Glutamatergic neuron (in vitro differentiated cells): ENCODE measurements at places on chromosomes 5 and 9.

DNA sequence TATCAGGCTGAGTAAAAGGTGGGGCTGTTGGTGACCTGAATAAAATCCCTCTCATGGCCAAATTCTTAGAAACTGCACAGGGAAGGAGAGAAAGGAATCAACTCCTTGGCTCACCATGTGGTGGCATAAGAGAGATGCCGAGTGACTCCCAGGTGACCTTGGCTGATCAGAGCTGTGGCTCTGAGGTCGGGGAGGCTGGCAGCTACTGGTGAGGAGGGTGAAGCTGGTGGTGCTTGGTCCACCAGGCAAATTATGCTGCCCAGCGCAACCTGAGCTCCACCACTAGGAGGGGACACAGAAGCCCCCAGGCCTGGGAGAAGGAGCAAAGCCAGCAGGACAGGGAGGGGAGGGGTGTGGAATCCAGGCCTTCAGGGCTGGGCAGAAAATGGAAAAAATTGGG is 111.2 kb upstream of the IL12B start:
- DNase-seq = peak; percentile 47

DNA sequence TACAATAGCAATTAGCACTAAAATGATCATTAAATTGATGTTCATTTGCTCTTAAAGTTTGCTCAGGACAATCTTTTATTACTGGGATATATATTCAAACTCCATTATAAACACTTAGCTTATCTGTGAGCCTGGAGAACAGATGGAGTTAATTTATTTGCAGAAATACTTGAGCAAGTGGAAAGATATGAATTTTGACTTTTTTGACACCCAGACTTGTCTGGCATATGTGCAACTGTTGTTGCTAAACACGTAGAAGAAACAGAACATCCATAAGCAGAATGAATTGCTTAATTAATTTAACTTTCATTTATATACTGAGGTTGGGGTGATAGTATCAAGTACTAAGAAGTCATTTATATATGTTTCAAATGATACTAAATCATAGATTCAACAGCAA is 820.7 kb upstream of the TYRP1 start:
- no peak for DNase-seq

GRCh38 chr9:38649731-38650363 is 29.5 kb upstream of the ANKRD18A start:
- DNase-seq = no peak

GRCh38 chr9:83472221-83472665 is 66.0 kb downstream of the FRMD3 start:
- no peak for DNase-seq

- DNase-seq = no peak
Observed at GRCh38 chr9:92064711-92065110, 50.5 kb downstream of the SPTLC1 start.

- DNase-seq = no peak
Observed at GRCh38 chr9:72577212-72577753, 55.9 kb downstream of the TMC1 start.

DNA sequence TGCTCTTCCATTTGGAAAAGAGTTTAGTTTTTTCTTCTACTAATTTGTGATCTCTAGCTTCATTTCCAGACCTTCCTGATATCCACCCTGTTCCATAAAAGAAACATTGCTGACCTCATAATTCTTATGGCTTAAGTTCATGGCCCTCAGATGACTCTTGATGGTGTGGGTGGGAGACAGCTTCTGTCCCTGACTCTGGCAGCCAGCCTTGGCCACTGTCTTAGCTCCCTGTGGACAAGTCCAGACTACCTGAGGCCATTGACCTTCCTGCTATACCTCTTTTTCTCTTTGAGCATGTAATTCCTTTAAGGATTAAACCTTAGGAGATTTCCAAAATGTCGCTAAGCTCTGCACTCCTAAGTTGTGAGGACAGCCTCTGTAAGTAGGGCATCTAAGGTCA is 101.1 kb upstream of the DAP start:
- no peak for DNase-seq

DNA sequence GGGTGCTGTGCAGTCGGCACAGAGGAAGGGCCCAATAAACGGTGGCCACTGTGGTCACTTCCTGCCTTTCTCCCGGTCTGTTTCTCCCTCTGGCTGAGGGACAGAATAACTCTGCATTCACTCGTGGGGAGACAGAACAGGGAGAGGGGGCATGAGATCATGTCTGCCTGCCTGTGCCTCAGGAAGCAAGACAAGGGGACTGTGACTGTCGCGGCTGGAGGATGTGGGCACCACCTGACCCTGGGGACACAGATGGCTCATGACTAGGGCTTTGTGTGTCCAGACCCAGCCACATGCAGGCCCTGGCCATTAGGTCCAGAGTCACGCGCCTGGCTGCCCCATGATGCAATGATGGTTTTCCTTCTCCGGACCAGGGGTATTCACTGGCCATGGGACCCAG is 5.8 kb downstream of the TRUB2 start:
- no peak for DNase-seq

DNA sequence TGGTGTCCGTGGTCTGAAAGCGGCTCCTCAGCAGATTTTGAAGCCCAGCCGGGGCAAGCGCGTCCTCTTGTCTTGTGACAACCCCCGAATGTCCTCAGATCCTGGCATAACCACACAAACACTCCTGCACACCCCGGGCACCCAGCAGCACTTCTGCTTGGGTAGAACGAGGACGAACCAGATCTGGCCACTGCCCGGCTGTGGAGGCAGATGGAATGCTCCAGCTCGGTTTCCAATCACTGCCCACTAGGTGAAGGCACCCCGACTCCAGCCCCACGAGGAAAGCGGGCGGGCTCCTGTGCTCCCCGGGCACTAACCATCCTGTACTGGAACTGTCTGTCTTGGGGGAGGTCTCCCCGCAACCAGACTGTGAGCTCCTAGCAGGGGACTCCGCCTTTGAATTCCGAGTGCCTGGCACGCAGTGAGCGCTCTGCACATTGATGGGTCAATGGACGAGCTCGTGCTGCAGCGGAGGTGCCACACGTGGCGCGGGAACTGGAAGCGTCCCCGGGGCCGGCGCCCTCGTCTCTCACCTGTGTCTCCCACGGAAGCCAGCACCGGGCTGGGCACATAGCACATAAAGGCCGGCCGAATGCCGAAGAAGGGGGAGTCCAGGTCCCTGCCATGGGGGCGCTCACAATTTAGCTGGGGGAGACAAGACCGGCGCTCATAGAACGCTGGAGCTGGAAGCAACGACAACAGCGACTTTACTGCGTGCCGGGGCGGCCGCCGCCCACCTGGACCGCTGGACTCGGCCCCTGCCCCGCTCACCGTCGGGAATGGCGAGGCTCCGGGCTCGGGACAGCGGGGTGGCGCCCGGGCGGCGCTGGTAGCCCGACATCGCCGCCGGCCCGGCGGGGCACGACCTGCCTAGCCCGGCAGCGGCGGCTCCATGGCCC is 608 bp downstream of the ENTR1 start:
- DNase-seq = no peak

GRCh38 chr9:90306158-90306557 is 336.5 kb downstream of the DIRAS2 start:
- no peak for DNase-seq

- DNase-seq = no peak
Observed at GRCh38 chr9:101648493-101648892, 53.7 kb upstream of the PPP3R2 start.

DNA sequence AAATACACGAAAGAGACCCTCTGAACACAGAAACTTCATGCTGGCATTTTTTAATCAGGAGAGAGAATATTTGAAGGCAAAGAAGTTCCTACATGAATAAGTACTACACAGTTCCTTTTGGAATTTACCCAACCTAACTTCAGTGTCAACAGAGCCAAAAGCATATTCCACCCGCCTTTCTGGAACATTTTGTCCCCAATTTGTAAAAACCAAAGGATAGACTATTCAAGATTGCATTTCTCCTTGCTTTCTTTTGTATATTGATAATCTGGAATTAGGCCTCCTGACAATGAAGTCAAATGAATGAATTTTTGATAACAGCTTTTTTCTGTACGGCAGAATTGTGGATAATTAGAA is 39.4 kb upstream of the TRAF1 start:
- DNase-seq = no peak

DNA sequence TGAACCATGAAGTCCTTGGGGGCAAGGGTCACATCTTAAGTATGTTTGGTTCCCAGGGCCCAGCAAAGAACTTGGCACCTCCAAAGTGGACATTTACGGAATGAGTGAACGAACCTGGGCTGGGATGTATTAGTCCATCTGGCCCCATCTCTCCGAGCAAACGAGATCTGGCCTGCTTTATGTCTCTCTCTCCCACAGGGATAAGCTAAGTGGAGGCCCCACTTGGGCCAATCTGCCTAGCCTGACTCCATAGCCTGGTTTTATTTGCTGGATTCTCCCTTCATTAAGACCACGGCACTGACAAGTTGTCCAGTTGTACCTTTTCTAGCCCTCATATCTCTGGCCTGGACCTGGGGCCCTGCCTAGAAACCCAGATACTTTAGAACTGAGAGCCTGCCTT is 2.1 kb downstream of the TTLL11 start:
- DNase-seq = no peak

GRCh38 chr9:17062497-17062896 is 72.3 kb upstream of the CNTLN start:
- no peak for DNase-seq

- no peak for DNase-seq
Observed at GRCh38 chr5:175417384-175417783, 26.6 kb downstream of the DRD1 start.

DNA sequence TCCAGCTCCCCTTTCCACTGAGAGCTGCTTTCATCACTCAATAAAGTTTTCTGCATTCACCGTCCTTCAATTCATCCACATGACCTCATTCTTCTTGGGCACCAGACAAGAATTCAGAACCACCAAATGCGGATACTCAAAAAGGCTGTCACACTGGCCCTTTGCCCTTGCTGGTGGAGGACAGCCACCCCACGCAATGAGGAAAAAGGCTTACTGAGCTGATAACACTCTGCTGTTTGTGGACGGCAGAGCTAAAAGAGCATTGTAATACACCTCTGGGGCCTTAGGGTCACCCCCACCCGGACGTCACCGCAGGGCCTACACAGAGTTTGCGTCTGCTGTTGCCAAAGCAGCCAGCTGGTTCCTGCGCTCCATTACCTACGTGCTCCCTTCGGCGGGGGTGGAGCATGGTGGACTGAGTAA is 51.2 kb upstream of the ZNF608 start:
- DNase-seq = no peak

DNA sequence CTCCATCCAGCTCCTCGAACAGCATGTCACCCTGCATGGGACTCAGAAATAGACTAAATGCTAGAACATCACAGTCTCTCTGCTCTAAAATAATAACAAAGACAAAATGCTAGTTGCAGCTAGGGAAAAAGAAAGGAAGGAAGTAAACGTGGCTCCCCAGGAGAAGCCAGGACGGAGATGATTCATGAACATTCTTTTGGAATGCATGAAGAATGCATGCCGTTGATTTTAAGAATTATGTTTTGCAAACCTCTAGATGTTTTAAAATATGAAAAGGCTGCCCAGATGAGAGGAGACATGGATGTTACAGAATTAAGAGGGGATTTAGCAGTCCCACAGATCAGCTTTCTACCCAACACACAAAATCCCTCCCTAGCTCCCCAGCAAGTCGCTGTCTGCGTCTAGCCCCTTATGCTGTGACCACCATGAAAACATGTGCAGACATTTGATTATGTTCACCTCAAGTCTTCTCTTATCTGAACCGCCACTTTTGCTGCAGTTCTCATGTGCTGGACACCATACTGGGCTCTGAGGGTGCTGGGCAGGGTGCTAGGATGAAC is 139.4 kb upstream of the LMX1B start:
- DNase-seq = no peak

GRCh38 chr9:30723656-30724055 is 1660.8 kb upstream of the ACO1 start:
- no peak for DNase-seq

DNA sequence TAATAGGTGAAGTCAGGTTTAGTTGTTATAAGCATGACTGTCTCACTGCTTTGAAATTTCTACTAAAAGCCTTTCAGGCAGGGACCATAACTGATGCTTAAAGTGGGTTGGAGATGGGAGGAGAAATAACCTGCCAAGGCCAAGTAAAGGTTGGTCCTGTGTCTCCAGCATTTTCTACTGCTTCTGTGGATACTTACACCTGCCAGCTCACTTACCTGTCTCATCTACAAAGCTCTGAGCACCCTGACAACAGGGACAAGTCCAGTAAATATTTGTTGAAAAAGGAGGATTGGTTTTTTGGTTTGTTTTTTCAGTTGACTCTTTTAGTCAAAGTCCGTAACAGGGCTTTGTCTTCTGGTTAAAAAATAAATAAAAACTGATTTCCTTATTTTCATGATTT is 38.6 kb downstream of the GRAMD2B start:
- no peak for DNase-seq

DNA sequence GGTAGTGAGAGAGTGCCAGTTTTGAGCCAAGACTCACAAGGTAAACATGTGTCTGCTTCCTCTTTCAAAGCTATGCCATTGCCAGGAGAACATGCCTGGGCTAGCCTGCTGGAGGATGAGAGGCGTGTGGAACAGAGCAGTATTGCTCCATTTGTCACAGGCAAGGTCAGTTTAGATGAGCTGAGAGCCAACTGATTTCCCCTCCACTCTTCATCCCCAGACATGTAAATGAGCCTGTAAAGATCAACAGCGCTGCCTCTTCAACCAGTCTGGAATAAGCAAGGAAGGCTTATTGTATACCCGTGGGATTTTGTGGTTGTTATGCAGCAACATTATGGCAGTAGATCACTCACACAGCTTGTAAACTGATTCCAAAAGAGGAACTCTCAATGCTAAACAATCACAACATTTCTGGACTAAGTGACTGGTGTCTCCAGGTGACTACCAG is 8.2 kb upstream of the GDNF start:
- DNase-seq = no peak

DNA sequence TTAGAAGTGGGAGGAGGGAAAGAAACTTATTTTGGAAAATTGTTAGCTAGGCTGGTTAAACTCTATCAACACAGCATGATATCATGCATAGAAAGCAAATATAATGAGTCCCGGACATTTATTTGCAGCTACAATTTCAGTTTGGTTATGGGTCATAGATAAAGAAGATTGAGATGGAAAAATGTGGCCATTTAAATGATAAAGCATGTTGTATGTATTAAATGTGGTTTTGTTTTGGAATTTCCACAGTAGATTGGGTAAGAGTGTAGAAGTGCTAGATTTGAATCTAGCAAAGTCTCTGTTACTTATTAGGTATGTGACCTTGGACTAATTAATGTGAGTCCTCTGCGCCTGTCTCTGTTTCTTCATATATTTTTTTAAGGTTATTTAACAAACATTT is 217.4 kb downstream of the KDM4C start:
- no peak for DNase-seq
